ENCODE measurements at places on chromosomes 11 and 22. TPM values are rescaled to one million over a fixed set of nuclear protein-coding genes. Genes with fewer than 3 reads are reported as not detected.

GRCh38 chr22:32037236-32037635, 5.8 kb upstream of the SLC5A1 start:
- DNase-seq = no peak

DNA sequence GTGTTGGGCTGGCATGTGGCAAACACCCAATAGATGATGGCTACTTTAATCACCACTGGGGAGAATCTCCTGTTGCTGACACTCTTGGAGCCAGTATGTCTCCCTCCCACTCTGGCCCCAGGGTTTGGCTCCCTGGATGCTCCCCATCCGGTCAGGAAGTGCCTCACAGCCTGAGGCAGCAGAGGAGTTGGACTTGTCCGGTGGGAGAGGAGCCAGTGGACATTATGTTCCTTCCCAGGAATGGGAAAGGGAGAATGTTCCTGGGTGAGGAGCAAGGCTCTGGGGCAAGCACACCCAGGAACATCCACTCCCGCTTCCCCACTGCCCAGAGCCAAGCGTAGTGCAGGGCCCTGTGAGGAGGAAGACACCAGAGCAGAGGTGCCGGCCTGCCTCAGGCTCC, 84.6 kb upstream of the NAV2 start:
- DNase-seq = peak; percentile 70

DNA sequence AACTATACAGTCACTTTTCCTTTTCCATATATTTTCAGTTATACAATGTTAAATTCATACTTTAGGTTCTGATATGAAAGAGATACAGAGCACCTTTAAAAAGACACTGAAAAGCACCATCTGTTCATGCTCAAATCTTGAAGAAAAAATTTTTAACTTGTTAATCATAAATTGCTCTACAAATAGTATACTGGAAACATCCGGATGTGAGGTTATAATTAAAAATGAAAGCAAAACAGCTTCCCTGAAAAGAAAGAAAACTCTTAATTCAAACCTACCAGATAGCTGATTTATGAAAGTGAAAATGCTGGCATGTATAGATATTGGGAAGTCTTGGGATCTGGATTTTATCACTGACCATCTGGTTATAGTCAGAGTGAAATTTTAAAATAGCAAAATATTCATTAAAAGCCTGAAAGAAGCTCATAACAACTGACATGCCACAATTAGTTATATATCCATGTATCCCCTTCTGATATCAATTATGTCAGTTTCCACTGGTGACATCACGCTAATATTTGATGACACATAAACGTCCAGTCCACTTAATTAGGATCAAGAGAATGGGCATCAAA, 740.0 kb downstream of the DLG2 start:
- no peak for DNase-seq

- no peak for DNase-seq
Measured at GRCh38 chr11:130163346-130164220, 4.0 kb downstream of the ST14 start.

GRCh38 chr11:45546366-45546765, 119.1 kb downstream of the CHST1 start:
- no peak for DNase-seq

- no peak for DNase-seq
Measured at GRCh38 chr11:116226731-116227130, 546.1 kb downstream of the BUD13 start.

- DNase-seq = no peak
Measured at GRCh38 chr11:118149493-118149892, 3.1 kb downstream of the SCN4B start.

GRCh38 chr11:131977854-131978253, 607.4 kb downstream of the NTM start:
- DNase-seq = no peak

DNA sequence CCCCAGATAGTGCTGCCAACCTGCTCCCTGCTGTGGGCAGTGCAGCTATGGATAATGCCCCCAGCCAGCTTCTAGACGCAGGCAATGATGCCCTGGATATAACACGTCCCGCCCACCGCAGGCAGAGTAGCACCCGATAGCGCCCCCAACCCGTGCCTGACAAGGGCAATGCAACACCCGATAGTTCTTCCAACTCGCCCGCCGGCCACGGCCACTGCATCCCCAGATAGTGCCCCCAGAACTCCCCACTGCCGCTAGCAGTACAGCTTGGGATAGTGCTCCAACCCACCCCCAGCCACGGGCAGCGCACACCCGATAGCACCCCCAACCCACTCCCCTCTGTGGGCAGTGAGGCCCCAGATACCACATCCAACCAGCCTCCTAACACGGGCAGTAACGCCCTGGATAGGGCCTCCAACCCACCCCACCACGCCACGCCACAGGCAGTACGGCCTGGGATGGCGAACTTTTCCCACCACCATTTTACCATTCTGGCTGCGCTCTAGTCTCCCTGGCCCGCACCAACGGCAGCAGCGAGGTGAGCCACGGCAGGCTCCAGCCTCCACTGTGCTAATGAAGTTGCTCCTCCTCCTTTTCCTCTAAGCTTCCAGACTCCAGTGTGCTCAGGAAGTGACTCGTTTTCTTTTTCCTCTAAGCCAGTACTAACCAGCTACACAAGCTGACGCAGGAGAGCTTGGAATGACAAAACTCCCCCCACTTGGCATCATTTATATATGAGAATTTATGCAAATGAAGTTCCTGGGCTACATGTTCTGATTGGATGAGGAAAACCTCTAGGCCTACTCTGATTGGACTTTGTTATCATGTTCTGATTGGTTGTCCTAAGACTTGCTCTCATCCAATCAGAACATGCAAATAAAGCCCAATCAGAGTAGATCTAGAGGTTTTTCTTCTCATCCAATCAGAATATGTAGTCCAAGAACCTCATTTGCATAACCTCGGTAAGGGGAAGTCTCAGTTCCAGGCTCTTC, 3.0 kb upstream of the RFPL3 start:
- DNase-seq = no peak

DNA sequence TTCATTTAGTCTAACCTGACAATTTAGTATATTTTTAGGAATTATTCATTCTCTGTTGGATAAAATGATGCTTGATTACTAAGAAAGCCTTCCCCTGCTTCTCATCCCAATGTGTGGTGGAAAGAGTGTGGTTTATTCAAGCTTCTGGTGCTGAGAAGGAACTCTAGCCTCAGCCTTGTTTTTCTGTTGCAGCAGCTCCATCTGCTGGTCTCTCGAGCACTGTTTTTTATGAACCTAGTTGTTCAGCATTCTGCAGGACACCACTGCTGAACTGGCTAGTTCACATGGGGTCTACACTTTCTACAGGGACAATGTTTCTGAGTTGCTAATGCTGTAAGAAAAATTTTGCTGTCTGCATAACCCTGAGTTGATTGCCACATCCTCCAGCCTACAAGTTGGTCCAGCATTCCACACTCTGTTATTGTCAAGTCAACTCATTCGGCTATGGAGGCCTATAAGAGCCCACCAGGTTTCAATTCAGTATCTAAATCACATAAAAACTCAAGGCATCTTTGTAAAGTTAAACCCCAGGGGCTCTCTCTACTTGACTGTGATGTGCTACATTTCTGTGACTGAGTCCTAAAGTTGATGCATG, 14.3 kb downstream of the OR2AG2 start:
- no peak for DNase-seq

DNA sequence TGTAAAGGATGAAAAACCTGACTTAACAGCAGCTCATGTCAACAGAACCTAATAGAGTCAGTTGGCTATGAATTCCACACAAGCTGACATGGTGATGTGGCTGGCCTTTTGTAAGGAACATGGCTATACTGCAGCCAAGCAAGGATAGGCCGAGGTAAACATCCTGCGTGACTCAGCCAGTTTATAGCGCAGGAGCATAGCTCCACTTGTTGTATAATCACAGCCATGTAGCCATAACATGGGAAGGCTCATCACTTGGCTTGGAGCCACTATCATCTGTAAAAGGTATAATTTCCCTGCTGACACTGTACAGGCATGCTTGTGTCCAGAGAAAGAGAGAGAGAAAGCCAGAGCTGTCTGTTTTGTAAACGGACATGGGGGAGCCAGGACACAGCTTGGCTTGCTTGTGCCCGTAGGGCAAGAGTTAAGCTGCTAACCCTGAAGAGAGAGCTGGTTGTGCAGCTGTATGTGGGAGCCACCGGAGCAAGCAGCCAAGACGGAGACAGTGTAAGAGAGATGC, 104.4 kb upstream of the PLET1 start:
- DNase-seq = no peak

- DNase-seq = no peak
Measured at GRCh38 chr11:113782134-113782533, 2.5 kb downstream of the CLDN25 start.

- DNase-seq = no peak
Measured at GRCh38 chr11:119677840-119678239, 51.2 kb downstream of the NECTIN1 start.

- DNase-seq = no peak
Measured at GRCh38 chr11:103215812-103216211, 106.6 kb downstream of the DYNC2H1 start.

GRCh38 chr11:2217211-2218030, 45.8 kb upstream of the TH start:
- DNase-seq = no peak

- DNase-seq = peak; percentile 59
Measured at GRCh38 chr11:115623021-115623451, 118.8 kb upstream of the CADM1 start.

DNA sequence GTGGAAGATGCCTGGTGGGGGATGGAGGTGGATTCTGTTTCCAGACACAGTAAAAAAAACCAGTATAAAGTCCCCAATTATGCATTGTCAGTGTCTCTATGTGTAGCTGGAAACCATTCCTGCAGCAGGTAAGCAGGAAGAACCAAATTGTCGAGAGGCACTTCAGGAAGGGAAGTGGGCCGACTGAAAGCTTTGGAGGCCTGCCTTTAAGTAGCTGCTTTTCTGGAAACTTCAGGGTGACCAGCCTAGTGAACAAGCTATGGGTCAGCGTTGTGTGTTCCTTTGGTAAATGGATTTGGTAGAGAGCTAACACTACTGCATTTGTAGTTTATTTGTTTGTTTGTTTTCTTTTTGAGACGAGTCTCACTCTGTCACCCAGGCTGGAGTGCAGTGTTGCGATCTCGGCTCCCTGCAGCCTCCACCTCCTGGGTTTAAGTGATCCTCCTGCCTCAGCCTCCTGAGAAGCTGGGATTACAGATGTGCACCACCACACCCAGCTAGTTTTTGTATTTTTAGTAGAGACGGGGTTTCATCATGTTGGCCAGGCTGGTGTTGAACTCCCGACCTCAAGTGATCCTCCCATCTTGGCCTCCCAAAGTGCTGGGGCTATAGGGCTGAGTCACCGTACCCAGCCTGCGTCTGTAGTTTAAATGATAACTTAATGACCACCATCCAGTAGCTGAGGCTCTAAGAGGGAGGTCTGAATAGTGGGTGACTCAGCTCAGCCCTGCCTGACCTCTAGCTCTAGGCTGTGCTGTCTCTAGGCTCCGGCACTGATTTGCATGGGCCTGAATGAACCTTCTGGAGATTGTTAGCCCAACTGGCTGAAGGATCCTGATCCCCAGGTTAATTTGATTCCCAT, 12.8 kb downstream of the PTPRJ start:
- DNase-seq = no peak

- no peak for DNase-seq
Measured at GRCh38 chr11:95592471-95592870, 197.1 kb downstream of the FAM76B start.

- no peak for DNase-seq
Measured at GRCh38 chr11:132285631-132286030, 915.2 kb downstream of the NTM start.

DNA sequence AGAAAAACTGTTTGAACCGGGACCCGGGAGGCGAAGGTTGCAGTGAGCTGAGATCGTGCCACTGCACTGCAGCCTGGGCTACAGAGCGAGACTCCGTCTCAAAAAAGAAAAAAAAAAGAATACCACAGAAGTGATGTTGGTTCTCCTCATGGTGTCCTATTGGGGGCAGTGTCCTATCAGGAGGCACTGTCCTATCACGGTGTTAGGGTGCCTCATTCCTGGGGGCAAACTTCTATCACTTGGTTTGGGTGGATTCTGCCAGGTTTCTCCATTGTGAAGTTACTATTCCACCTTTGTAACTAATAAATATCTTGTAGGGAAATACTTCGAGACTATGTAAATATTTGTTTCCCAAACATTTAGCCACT, 19.6 kb downstream of the PRR14L start:
- DNase-seq = no peak

- DNase-seq = no peak
Measured at GRCh38 chr11:61332281-61332796, 566 bp downstream of the DDB1 start.

GRCh38 chr11:134654161-134654915, 242.3 kb upstream of the B3GAT1 start:
- no peak for DNase-seq

- no peak for DNase-seq
Measured at GRCh38 chr22:41052661-41053490, 39.5 kb upstream of the EP300 start.

DNA sequence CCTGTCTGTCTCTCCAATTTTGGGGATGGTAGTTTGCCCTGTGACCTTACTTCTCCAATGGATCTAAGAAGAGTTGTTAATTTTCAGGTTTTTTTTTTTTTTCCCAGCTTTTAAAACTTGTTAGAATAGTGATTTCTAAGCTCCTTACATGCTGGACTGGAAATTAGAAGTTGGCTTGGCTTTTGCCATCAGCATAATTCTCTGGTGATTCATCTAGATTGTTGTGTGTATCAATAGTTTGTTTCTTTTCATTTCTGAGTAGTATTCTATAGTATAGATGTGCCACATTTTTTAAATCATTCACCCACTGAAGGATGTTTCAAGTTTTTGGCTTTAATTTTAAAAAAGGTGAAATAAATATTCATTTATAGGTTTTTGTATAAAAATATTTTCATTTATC, 51.4 kb downstream of the ADAMTS15 start:
- DNase-seq = no peak

- DNase-seq = no peak
Measured at GRCh38 chr22:27270818-27271510, 530.6 kb downstream of the MN1 start.

MARK2 gene
- total RNA-seq = 20.2 TPM

RNF215 gene
- total RNA-seq = 11.4 TPM

NRXN2 gene
- 41.3 TPM for total RNA-seq

SYT13 gene
- not detected for total RNA-seq

VPREB1 gene
- not detected for total RNA-seq

SYT12 gene
- 16.9 TPM for total RNA-seq

ACCS gene
- 32.6 TPM for total RNA-seq

PKDREJ gene
- not detected for total RNA-seq

PARVB gene
- total RNA-seq = 15.3 TPM

RBMXL2 gene
- total RNA-seq = not detected

MAP6 gene
- 15.6 TPM for total RNA-seq

All from thoracic aorta (tissue), 2 donors.